ENCODE measurements at places on chromosomes 16 and 17. TPM values are rescaled to one million over a fixed set of nuclear protein-coding genes. Genes with fewer than 3 reads are reported as not detected.

The NPIPA3 gene
- total RNA-seq: 2.1 TPM

The AANAT gene
- total RNA-seq: not detected

DNA sequence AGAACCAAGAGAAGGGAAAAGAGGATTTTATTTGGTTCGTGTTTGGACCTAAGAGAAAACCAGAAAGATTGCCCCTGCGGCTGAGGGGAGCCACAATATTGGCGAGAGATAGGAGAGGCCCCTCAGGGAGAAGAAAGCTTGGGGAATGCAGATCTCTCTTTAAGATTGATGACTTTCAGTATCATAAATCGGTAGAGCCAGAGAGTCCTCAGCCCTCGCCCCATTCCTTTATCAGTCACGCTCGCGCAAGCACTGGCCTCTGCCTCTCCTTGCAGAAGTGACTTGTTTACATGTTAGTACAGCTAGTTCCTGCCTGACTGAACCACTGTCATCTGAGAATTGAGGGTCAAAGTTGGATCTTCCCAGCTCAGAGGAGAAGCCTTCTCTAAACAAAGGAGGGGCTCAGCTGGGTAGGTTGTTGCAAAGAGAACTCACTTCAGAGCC, 21.5 kb upstream of the KRT19 start:
- peaks cover 22% of the 10 kb centered on the region for H3K4me1 ChIP-seq
- no peak overlapping the region for H3K4me3 ChIP-seq
- no peaks in the 10 kb centered on the region for H3K27me3 ChIP-seq
- no peaks in the 10 kb centered on the region for H3K36me3 ChIP-seq
- H3K27ac ChIP-seq: no peak overlapping the region

- H3K36me3 ChIP-seq: no peaks in the 10 kb centered on the region
- no peak overlapping the region for H3K4me3 ChIP-seq
- H3K4me1 ChIP-seq: peaks cover 12% of the 10 kb centered on the region
- no peaks in the 10 kb centered on the region for H3K27me3 ChIP-seq
- no peak overlapping the region for H3K27ac ChIP-seq
Observed at GRCh38 chr17:77303620-77304019, 162.9 kb downstream of the SEC14L1 start.

- H3K4me3 ChIP-seq: no peak overlapping the region
- H3K36me3 ChIP-seq: no peaks in the 10 kb centered on the region
- no peaks in the 10 kb centered on the region for H3K4me1 ChIP-seq
- no peaks in the 10 kb centered on the region for H3K27me3 ChIP-seq
- H3K27ac ChIP-seq: no peak overlapping the region
Observed at GRCh38 chr16:72085002-72085401, 8.4 kb downstream of the TXNL4B start.

GRCh38 chr17:7070712-7071111, 9.3 kb downstream of the CLEC10A start:
- H3K27me3 ChIP-seq: no peaks in the 10 kb centered on the region
- DNase-seq: no peak
- no peaks in the 10 kb centered on the region for H3K4me1 ChIP-seq

All from left lung (tissue), 14 donors.